Nephron progenitor cell (in vitro differentiated cells): ENCODE measurements at places on chromosomes 7 and 10.

DNA sequence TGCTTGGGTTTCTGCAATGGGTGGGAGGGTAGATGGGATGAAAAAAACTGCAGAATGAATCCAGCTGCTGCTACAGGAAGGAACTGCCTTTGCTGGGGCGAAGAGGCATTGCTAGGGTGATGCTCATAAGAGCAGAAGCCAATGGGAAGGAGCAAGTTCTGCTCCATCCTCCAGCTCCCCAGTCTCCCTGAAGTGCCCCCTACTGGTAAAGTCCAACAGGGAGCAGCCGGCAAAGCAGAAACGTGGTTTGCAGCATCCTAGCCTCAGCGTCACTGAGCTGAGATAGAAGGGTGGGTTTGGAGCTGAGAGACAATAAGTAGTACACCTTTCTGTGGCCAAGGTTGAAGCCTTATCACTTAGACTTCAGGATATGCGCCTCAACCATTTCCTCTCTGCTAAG lies 220.5 kb downstream of the CCSER2 start:
- DNase-seq: no peak

DNA sequence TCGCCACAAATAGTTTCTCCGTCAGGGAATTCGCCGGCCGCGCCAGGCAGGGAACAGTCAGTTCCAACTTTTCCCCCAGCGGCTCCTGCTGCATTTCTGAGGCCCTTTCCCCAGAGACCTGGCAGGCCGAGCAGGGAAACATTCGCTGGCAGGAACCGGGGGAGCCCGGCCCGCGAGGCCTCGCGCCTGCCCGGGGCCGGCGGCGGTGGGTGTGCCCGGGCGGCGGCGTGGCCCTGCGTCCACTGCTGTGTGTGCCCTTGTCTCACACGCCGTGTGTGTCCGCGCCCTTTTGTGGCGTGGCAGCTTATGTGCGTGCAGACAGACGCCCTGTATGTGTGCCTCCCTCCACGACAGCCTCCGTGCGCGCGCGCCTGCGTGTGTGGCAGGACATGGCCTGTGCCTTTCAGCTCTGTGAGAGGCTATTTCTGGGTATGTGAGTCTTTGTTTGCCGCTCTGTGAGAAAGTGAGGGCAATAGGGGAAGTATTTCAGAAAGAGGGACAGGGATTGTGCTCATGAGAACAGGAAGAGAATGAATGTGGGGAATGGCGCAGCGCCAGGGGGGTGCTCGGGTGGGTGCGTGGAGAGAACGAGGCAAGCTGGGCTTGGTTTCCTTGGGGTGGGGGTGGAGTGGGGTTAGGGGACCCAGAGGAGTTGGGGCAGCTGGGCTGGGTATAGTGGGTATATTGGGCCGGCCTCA lies 689 bp upstream of the SMARCD3 start:
- no peak for DNase-seq

GRCh38 chr7:158278745-158279320 lies 308.8 kb downstream of the PTPRN2 start:
- DNase-seq: no peak

DNA sequence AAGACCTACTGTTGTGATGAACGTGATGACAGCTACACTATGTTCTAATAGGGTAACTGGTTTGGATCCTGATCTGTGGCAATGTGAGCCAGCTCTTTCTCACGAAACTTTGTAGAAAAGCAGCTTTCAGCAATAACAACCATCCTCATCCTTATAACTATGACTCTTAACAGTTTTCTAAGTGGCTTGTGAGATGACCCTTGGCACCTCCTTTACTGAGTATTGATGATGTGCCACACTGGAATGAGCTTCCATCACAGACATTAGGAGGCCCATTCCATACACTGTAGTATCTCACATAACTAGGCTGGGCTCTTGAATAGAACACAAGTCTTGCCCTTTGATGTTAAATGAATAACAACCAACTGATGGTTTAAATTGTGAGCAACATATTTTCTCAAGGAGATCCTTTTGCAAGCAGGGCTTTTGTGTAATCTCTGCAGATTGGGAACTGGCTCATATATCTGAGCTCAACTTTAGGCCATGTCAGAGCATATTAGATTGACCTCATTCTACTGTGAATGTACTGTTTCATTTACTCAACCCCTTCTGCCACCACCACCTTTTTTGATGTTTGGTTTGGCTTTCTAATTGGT lies 46.4 kb downstream of the MYPN start:
- DNase-seq: no peak

GRCh38 chr7:17584822-17585221 lies 286.4 kb downstream of the AHR start:
- DNase-seq: no peak
